ENCODE measurements at places on chromosomes 4 and X.

GRCh38 chr4:64940698-64941097 lies 531.4 kb upstream of the TECRL start:
- no peak for DNase-seq

- DNase-seq: no peak
Measured at GRCh38 chrX:31136144-31136611, 64.3 kb upstream of the FTHL17 start.

- no peak for DNase-seq
Measured at GRCh38 chr4:43276321-43276720, 383.8 kb downstream of the GRXCR1 start.

- no peak for DNase-seq
Measured at GRCh38 chrX:63889001-63889400, 104.0 kb upstream of the ARHGEF9 start.

- no peak for DNase-seq
Measured at GRCh38 chrX:40457406-40457805, 123.4 kb upstream of the ATP6AP2 start.

DNA sequence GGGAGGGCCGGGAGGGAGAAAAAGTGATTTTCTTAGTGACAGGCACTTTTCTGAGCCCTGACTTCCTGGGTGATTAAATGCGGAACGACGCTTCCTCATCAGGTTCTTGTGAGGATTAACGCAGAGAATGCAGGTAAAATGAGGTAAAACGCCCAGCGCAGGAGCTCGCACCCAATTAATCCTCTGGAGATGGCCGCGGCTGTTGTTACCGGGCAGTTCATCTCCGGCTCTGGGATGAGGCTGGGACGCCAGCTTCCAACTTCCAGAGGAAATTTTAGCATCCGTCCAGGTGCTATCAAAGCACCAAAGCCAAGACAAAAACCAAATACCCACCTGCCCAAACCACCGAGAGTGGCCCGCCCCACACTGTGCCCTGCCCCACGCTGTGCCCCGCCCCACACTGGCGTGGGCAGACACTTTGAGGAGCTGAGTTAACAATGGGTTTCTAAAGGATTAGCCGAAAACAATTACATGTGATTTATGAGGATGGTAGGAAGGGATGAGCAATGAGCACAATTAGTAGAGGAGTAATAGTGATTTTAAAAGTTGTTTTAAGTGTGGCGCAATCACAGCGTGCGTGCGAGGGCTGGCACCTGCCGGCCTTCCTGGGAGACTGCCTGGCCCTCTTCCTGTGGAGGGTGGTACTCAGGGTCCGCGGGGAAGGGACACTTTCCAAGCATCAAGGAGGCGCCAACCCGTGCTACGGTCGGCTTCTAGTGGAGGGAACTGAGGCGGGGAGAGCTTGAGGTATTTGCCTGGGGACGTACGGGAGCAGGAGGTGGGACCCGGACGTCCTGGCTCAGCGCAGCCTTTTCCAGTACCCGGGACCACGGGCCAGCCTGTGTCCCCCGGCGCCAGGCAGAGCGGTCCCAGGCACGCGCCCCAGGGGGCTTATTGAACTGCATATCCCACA lies 41.6 kb upstream of the ADRA2C start:
- no peak for DNase-seq

GRCh38 chrX:120514236-120514635 lies 45.1 kb upstream of the LAMP2 start:
- no peak for DNase-seq

DNA sequence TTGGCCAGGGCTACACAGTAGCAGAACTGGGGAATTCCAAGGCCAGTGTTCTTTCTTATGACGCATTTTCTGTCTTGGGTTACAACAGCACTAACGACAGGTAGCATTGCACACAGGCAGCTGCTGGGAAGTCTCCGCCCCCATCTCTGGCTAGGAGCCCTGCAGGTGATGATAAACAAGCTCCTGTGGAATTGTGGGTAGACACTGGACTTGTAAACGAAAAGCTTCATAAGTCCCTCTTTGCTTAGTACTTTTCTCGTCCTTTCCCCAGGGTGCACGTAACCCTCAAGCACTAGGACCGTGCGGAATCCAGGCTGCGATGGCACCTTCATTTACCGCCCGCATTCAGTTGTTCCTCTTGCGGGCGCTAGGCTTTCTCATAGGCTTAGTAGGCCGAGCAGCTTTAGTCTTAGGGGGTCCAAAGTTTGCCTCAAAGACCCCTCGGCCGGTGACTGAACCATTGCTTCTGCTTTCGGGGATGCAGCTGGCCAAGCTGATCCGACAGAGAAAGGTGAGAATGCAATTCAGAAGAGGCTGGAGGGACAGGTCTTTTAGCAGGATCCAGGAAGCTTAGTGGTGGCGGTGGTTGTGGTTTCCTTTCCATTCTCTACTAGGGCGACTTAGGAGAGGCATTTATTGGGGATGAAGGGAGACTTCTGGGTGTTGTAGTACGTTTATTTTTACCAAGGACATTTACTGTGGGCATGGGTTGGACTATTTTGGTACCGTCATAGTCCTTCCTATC lies at the start of gene FAAH2:
Gene FAAH2, plus strand, starts transcription at position 200 of the 745 bp plus-strand sequence. Its CDS starts 120 bp downstream, at position 320.
- DNase-seq: peak; percentile 30

DNA sequence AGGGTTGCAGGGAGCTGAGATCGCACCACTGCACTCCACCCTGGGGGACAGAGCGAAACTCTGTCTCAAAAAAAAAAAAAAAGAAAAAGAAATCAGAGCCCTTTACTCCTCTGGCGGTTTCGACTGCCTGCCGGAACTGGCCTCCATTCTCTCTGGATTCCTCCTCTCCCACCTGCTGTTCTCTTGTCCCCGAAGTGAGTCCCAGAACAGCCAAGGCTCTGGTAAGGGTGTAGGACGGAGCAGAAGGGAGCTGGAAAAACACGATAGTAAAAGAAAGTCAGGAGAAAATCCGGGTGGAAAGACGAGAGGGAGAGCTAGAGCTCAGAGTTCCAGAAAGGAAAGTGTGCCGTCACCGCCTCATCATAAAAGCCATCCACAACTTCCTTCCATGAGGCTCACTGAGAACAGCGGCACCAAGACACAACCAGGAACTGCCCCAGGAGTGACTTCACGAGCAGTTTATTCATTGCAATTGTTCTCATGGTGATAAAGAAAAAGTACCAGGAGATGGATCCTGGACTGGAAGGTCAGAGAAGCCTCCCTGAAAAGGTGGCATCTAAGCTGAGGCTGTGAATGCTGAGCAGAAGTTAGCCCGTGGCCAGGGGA lies 12.3 kb downstream of the TLR3 start:
- no peak for DNase-seq

- DNase-seq: no peak
Measured at GRCh38 chrX:54564936-54565335, 34.9 kb downstream of the GNL3L start.

GRCh38 chrX:109936598-109936997 lies 66.3 kb upstream of the TMEM164 start:
- DNase-seq: no peak

GRCh38 chrX:129784371-129784770 lies 4.6 kb downstream of the SASH3 start:
- DNase-seq: no peak

DNA sequence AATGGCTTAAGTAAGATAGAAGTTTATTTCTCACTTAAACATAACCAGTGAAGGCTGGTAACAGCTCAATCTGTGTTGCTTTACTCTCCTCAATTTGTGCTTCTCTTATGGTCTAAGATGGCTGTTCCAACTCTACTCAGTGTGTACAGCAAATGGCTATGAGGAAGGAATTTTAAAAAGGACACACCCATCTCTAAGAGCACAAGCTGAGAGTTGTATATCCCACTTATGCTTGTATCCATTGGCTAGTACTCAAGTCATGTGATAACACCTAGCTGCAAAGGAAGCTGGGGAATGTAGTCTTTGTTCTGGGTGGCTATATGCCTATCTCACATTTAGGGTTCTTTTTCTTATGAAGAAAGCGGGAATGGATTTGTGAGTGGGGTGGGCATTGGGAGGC lies 63.3 kb downstream of the GPAT3 start:
- no peak for DNase-seq

DNA sequence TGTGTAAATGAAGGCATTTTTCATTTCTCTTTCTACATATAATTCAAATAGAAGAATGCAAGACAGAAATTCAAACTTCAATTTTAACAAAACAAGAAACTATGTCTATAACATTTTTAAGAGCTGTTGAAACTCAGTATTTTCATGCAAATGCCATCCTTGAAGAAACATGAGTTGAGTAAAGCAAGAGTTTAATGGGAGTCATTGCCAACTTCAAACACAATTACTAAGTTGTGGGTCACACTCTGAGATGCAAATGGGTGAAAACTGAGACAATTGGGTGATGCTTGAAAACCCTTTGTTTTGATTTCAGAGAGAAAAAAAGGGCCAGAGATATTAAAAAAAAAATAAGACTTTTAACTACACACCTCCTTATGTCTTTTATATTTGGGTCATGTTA lies 865.9 kb downstream of the FAT4 start:
- no peak for DNase-seq

- DNase-seq: no peak
Measured at GRCh38 chr4:113643505-113643904, 118.0 kb downstream of the CAMK2D start.

- no peak for DNase-seq
Measured at GRCh38 chr4:119050527-119051090, 85.0 kb upstream of the MYOZ2 start.

GRCh38 chrX:54415534-54416350 lies 24.5 kb upstream of the TSR2 start:
- no peak for DNase-seq

- DNase-seq: no peak
Measured at GRCh38 chr4:154711522-154711921, 32.3 kb upstream of the LRAT start.

- no peak for DNase-seq
Measured at GRCh38 chr4:105838082-105838481, 57.2 kb upstream of the NPNT start.

DNA sequence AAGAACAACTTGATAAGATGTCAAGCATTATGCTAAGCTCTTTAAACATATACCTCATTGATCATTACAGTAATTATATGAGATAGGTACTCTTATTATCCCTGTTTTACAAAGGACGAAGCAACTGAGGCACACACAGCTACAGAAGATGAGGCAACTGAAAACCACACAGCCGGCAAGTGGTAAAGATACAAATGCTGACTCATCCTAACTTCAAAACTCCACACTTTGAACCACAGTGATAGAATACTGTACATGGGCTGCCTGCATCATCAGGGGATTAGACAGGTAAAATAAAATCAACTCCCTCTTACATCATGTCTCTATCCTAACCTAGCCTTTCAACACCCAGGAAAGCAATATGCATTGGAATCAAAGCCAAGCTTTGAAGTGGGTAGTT lies 47.8 kb downstream of the LHFPL1 start:
- no peak for DNase-seq

GRCh38 chr4:33881176-33881575 lies 2363.1 kb downstream of the ARAP2 start:
- no peak for DNase-seq

DNA sequence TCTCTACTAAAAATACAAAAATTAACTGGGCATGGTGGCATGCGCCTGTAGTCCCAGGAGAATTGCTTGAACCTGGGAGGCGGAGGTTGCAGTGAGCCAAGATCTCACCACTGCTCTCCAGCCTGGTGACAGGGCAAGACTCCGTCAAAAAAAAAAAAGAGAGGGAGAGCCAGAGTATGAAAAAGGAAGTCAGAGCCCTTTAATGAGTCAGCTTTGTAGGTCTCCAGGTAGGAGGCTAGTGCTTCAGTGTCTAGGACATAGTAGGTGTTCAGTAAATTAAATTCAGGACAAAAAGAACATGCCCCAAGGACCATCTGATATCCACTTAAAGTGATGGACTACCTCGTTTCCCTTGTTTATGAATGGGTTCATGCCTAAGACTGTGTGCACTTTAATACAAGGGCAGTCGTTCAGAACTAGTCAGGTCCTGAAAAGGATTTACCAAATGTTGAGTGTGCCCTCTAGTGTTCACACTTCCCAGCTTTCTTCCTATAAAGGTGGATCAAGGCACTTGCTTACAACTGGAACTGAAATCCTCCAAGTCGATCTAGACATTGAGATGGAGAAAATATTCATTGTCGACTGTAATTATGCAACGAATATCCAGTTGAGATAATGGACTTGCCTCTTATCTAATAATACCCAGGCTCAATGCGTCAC lies 29.0 kb downstream of the F9 start:
- DNase-seq: no peak

- no peak for DNase-seq
Measured at GRCh38 chr4:1590244-1590643, 93.9 kb downstream of the FAM53A start.

DNA sequence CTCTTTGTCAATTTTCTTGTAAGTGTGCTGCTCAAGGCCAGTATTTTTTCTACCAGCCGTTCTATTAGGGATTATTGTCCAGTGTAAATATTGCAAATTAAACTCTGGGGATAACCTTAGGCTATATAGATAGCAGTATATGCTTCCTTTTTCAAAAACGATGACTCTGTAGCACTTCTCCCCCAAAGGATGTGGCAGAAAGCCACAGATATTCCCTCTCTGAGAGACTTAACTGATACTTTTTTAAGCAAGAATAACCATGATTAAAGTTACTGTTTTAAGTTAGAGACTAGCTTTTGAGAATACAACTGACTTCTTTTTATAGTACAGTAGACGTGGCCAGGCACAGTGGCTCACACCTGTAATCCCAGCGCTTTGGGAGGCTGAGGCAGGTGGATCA lies 130.0 kb downstream of the FHIP1A start:
- no peak for DNase-seq

DNA sequence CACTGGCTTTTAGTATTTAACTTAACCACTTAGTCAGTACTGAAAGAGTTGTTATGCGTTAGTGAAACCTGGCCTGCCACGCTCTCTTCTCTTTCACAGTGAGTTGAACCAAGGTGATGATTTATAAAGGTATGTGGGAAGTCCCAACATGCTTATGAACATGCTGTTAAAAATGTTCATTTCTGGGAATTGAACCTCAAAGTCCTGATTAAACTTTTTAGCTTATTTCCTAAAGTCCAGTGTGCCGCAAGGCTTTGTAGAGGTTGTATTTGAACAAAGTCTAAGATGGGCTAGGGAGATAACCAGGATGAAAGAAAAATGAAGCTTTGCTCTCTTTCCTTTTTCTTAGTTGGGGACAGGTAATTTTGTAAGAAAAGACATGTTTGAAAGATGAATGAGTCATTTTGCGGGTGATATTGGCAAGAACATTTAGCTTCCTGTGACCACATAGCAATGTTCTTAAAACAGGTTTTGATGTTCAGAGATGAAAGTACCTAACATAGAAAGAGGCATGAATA lies 270.3 kb downstream of the DTHD1 start:
- no peak for DNase-seq

- DNase-seq: no peak
Measured at GRCh38 chr4:178963446-178964045, 1521.3 kb upstream of the AGA start.

DNA sequence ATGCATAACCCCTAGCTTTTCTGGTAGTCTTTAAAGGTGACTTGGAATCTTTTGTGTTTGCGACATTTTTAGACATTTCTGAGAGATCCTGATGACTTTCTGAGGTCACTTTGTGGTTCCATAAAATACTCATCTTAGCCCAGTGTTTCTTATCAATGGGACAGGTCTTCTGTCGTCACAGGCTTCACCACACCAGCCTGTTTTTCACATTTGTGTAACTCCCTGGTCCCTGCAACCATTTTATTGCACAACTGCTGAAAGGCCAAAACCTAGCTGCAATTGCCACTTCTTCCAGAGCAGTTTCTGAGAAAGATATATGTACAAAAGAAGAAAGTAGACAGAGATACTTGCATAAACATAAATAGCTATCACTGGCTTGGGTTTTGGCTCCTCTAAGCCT lies 120.9 kb downstream of the IL15 start:
- no peak for DNase-seq

GRCh38 chrX:7269991-7270390 lies 122.0 kb upstream of the PUDP start:
- DNase-seq: no peak

Measured in stimulated activated CD4-positive, alpha-beta T cell treated with anti-CD3 and anti-CD28 coated beads, Interleukin-1b, Interleukin-23, amount 100 ng/mL, for 24 hours (primary cell).